IPS DF 19.7 (cell line): ENCODE measurements at places on chromosomes 13 and 19.

- no peak for DNase-seq
Measured at GRCh38 chr19:43759515-43759914, 4.8 kb upstream of the SMG9 start.

DNA sequence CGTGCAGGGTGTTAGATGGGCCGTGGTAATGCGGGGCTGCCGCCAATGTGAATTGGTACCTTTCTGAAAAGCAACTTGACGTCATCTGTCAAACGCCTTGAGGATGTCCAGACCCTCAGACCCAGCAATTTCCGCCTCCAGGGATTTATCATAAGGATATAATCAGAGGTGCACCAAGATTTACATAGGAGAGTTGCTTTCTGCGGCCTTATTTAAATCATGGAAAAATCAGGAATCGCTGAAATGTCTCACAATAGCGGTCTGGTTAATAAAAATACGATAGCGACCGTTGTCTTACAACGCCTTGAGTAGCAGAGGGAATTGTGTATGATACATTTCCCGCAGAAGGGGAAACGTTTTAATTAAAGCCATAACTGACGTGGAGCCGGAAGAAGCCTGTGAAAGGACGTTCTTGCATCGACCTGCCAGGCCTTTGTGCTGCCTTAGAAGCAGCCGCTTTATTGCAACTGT, 32.3 kb upstream of the NDUFS7 start:
- no peak for DNase-seq

GRCh38 chr19:50567052-50567841, 988 bp downstream of the LRRC4B start:
- no peak for DNase-seq

DNA sequence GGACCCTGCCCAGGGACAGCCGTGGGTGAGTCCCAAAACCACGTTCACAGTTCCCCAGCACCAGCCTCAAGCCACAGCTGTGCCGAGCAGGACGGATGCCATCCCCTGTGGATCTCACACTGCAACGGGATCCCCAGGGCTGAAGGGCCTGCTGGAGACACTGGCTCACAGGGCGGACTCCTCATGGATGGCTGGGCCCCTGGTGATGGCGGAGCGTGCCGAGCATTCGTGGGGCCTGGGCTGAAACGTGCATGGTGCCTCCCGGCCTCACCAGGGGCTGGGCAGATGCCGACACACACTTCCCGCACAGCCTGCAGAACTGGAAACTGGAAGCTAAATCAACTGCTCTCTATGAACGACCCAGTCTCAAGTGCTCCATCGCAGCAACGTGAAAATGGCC, 9.6 kb downstream of the RNF126 start:
- DNase-seq, result no peak

GRCh38 chr13:52010890-52011631, at the start of gene ATP7B:
Gene ATP7B (minus strand): TSS chr13:52011450. CDS start chr13:52011337, 113 bp downstream.
- no peak for DNase-seq

DNA sequence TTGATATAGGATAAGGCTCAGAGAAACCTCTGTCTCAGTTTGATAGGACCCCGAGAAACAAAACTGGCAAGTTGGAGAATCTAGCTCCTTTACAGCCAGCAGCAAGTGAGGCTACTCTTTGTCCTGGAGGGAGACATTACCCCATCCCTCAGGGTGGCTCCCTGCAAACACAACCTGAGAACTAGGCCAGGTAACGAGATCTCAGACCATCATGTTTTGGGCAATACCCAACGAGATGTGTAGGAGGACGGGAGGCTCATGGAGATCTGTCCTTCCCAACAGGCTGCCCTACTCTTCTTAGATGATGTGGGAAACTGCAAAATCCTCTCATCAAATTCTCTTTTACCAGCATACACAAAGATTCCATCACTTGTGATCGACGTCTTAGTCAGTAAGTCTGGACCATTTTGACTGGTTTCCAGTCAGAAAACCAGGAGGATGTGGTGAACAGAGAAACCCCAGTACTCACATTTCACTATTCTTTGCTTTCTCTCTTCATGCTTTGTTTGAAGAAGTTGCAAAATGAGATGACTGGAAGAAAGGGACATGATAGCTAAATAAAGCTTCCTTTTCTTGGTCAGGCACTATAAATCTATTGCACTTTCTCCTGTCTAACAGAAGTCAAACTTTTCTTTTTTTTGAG, 6.0 kb upstream of the CTU1 start:
- DNase-seq, result no peak

DNA sequence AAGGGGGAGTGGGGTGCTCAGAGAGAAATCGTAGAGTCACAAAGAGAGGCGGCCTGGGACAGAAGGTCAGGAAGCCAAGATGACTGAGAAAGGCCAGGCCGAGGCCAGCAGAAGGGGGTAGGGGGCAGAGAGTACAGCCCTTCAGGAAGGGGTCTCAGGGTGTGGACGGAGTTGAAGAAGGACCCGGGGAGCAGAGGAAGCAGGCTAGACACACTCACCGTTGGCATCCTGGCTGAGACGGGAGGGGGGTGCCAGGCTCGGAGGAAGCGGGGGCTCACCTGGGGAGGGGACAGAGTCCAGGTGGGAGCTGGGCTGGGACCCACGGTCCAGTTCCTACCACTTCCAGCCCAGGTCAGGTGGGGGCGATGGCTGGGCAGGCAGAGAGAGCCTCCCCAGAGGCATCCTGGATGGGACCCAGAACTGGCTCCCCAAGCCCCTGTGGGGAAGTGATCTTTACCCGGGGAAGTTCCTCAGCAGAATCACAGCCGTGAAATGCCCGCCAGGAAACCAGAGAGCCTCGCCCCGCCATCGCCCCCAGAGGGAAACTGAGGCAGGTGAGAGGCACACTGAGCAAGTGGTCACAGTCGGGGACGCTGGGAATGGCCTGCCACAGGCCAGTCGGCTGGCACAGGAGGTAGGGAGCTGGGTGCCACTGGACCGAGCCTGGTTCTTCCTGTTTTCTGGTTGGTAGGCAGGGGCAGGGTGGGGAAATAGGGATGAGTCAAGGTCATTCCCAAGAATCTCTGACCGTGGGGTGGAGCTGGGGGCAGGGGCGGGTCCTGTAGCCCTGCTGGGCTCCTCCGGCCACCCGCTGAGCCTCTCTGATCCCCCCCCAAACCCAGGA, 1.4 kb downstream of the MATK start:
- no peak for DNase-seq

DNA sequence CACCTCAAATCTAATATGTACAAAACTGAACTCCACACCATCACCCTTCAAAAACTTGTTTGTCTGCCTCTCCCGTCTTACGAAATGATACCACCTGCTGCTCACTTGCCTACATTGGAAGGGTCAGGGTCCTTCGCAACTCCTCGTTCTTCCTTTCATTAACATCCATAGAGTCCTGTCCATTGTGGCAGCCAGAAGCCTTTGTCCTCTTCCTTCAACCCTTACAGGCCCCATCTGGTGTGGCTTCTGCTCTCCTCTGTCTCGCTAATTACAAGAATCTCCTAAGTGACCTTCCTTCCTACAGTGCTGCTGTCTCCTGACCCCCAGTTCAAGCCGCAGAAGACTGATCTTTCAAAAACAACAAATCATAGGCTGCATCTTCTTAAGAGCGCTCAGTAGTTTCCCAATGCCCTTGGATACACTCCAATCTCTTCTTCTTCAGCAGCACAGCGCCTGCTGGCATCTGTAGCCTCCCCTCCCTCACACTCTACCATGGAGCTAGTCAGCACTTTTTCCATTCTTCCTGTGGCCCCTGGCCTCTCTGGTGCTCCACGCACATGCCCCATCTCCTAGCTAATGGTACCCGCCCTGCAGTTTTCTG, 382.7 kb downstream of the LIG4 start:
- no peak for DNase-seq

DNA sequence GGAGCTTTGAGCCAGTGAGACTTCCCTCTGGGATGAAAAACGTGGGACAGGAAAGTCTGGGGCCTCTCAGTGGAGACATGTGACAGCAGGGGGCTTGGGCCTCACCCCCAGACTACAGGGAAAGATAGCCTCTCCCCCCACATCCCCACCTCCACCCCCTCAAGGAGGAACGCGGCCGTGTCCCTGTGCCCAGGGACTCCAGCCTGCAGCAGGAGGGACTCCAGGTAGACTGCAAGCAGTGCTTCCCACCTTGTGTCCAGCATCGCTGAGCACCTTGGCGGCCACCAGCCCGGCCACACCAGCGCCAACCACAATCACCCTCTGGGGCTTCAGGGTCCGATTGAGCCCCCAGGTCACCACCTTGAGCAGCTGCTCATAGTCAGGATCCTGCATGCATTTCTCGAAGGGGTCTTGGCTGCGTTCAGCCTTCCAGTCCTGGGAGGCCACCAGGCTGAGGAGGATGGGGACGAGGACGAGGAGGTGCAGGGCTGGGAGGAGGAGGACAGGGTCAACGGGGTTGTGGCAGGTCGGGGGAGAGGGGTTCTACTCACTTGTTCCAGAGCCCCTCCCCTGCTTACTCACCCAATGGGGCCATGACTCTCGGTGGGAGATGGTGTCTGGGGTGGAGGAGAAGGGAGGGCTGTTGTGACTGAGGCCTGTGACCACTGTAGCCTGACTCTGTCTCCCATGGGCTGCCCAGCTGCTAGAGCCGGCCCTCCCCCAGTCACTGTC, 955 bp downstream of the IL4I1 start:
- DNase-seq, result no peak

DNA sequence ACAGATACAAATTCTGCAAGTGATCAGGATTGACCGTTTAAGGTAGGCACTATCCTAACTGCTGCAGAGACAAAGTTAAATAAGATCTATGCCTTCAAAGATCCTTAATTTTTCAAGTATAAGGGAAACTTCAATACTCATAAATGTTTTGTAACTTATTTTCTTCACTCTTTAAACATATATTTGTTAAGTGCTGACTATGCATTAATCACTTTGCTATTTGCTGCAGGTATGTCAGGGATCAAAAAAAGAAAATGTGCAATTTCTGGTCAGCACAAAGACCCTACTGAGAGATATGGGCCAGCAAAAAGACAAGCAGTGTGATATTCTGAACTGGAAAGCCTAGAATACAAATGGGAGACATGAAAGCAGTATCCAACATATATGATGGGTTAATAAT, 756.1 kb upstream of the PCDH9 start:
- no peak for DNase-seq

DNA sequence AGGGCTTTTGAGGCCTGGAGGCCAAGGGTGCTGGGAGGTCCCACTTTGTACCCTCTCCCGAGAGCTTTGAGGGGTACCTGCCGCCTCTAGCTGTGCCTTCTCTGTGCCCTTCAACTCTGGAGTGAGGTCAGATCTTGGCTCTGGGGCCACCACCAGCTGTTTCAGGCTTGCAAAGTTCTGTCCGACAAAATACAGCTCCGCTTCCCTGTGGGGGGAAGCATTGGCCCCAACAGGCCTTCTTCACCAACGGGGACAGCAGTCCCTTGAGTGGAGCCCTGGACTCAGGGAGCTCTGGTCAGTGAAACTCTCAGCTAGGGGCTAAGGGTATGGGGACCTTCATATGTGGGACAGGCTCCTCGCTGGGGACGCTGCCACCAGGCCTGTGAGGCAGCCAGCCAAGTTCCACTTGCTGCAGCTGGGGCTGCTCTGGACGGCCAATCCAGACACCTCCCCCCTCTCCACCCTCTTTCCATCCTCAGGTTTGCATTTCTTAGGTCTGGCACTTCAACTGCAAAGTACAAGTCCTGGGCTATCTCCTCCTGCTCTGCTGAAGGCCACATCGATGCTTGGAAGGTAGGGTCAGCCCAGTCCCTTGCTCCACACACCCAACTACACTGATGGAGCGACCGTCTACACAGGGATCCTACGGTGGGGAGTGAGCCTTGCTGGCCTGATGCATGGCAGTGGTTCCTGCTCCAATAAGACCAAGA, 46.8 kb downstream of the C13orf46 start:
- DNase-seq, result no peak

- no peak for DNase-seq
Measured at GRCh38 chr13:107119989-107120881, 552.3 kb upstream of the ARGLU1 start.

- DNase-seq, result no peak
Measured at GRCh38 chr19:43553656-43554055, 20.7 kb downstream of the ZNF575 start.

GRCh38 chr19:49851456-49852259, 699 bp downstream of the PTOV1 start:
- DNase-seq, result no peak

DNA sequence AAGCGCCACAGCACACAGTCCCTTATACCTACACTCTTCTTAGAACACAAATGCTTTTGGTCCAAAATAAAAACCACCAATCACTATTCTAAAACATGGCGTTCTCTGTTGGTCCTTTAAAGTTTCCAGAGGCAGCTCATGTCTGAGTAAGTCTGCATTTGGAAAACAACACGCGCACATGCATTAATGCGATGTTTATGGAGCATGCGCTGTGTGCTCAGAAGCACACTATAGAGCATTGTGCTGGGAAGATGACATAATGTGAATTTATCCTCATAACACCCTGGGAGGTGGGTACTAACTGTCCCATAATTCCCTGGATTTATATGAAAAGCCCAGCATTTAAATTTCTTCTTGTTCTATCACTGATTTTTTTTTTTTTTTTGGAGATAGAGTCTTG, 10.7 kb downstream of the ZNF682 start:
- no peak for DNase-seq
